AG04450 (cell line): ENCODE measurements at places on chromosomes 16 and 17. TPM values are rescaled to one million over a fixed set of nuclear protein-coding genes. Genes with fewer than 3 reads are reported as not detected.

GRCh38 chr17:50476545-50477315 is 1.9 kb upstream of the RSAD1 start:
- DNase-seq = no peak

GRCh38 chr17:48012151-48012520 is 25.5 kb downstream of the COPZ2 start:
- no peak for DNase-seq

C17orf67 gene
- 0.42 and 0.76 TPM in 2 replicates for polyA plus RNA-seq

KRT14 gene
- 0.09 TPM in 1 of 2 replicates, not detected in the other for polyA plus RNA-seq

DNA sequence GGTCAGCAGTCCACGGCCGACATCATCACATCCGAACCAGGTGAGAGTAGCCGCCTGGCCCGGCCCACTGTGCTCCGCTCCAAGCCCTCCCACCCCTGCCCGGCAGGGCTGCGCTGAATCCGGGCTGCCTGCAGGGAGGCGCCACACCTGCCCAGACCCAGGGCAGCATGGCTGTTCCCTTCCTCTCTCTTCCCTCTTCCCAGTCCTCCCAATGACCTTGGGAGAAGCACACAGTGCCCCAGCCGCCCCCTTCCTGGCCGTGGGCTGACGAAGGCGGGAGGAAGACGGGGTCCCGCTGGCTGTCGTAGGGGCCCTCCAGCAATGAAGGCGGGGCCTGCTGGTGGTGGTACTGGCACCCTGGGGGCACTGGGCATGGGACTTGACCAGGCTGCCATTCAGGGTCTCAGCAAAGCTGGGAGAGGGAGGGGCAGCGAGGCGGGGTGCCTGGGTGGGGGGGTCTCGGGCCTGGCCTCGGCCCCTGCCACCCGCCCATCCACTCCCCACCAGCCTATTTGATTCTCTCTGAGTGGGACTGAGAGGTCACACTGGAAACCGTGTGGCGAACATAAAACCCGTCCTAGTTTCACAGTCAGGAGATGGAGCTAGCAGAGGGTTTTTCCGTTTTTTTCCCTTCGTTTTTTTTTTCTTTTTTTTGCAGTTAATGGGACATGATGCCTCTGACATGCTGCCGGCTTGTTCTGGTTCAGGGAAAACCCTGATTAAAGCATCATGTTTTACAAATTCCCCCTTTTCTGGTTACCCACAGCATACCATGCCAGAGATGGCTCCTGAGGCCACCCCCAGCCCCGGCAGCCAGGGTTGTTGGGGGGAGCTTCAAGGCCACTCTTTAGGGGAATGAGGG is 50.6 kb downstream of the BAHCC1 start:
- DNase-seq = no peak

WDR59 gene
- polyA plus RNA-seq = 45.6 and 48.1 TPM in 2 replicates

- no peak for DNase-seq
Measured at GRCh38 chr16:71885261-71885650, 1.3 kb upstream of the ZNF821 start.

GRCh38 chr16:84635702-84636101 is 12.6 kb upstream of the KLHL36 start:
- no peak for DNase-seq

SLFN12L gene
- 0.02 and 0.09 TPM in 2 replicates for polyA plus RNA-seq

SLC16A5 gene
- 2.9 and 3.6 TPM in 2 replicates for polyA plus RNA-seq

DNA sequence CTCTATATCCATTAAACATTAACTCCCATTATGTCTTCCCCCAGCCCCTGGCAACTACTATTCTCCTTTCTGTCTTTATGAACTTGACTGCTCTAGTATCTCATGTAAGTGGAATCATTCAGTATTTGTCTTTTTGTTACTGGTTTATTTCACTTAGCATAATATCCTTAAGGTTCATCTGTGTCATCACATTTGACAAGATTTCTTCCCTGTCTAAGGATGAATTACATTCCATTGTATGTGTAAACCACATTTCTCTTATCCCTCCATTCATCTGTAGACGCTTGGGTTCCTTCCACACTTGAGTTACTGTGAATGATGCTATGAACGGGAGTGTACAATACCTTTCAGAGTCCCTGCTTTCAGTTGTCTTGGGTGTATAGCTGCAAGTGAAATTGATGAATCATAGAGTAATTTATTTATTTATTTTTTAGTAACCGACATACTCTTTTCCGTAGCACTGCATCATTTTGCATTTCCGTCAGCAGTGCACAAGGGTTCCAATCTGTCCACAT is 399.7 kb upstream of the RBFOX1 start:
- DNase-seq = no peak

TNFRSF17 gene
- not detected in 2 replicates for polyA plus RNA-seq

DNA sequence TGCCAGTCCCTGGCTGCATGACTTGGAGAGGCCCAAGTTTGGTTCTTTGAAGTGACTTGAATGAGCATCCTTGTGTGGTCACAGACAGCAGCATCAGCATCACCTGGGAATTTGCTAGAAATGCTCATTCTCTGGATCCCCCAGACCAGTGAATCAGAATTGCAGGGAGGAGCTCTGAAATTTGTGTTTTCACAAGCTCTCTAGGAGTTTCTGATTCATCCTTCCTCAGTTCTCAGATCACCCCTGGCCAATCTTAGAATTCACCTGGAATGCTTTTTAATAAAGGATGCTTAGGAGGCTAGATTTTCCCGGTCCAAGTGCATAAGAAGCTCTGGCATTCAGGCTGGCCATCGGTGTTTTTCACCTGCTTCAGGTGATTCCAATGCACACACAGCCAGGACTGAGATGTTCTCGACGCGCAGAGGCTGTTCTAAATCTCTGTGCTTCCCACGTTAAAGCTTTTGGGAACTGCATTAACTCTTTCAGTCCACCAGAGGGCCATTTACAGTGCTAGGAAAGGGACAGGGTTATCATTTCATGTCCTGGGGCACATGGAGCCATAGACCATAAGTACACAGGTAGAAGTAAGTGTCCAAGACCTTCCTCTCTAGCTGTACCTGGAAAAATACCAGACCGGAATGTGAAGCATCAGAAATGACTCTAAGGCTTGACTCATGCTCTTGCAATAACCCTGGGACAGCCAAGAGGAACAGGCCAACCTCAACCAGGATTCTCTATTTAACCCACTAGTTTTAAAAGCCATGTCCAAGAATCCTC is 85.7 kb upstream of the XYLT1 start:
- DNase-seq = no peak

C17orf50 gene
- polyA plus RNA-seq = not detected in 2 replicates
